ENCODE measurements at places on chromosomes 3 and 15. TPM values are rescaled to one million over a fixed set of nuclear protein-coding genes. Genes with fewer than 3 reads are reported as not detected.

The GP9 gene
- not detected for total RNA-seq

The RLBP1 gene
- not detected for total RNA-seq

The ALAS1 gene
- total RNA-seq: 57.6 TPM

The CADPS gene
- total RNA-seq: not detected

The PSTPIP1 gene
- not detected for total RNA-seq

The ITGA11 gene
- 4.9 TPM for total RNA-seq

The PEX5L gene
- not detected for total RNA-seq

The SEMA6D gene
- not detected for total RNA-seq

The PPP2R3A gene
- total RNA-seq: 4.5 TPM
